ENCODE measurements at places on chromosomes 11 and 22. TPM values are rescaled to one million over a fixed set of nuclear protein-coding genes. Genes with fewer than 3 reads are reported as not detected.
A peak's percentile ranks its signal among the peaks of the same experiment; 100 is the strongest.

DNA sequence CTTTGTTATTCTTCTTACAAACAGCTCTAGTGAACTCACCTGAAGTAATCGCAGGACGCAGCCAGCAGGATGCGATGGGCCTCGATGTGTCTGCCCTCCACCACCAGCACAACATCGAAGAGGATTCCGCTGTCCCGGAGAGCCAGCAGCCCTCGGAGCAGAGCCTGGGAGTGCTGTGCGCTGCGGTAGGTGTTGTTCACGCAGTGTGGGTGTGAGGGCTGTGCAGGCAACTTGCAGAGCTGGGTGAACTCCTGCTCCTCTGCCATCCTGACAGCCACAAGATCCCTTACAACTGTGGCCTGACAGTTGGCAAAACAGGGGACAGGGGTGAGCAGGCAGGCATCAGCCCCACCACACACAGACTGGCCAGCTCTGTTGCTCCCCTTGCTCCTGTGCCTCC lies 6.6 kb downstream of the KLHL22 start:
- H3K27ac ChIP-seq = no peak overlapping the region
- no peaks in the 10 kb centered on the region for H3K27me3 ChIP-seq
- H3K4me3 ChIP-seq = no peak overlapping the region
- H3K36me3 ChIP-seq = no peaks in the 10 kb centered on the region
- H3K4me1 ChIP-seq = peaks cover under 1% of the 10 kb centered on the region
- no peak for DNase-seq

DNA sequence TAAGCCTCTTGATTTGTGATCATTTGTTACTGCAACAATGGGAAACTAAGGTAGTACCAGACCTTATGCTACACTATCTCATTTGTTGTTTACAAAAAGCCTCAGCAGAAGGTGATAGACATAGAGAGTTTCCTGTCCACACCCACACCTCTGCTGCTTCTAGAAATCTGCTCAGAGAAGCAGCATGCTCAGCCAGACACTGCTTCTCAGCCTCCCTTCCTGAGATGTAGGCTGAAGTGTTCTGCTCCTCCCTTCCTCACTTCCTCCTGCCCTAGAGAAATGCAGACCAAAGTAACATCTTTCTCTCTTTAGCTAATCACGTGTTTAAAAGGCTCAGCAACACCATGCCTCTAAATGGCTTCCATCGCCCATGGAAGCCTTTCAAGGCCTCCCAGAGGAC lies 88.4 kb downstream of the SLC1A2 start:
- DNase-seq = no peak
- no peak overlapping the region for H3K4me3 ChIP-seq
- no peaks in the 10 kb centered on the region for H3K36me3 ChIP-seq
- no peaks in the 10 kb centered on the region for H3K27me3 ChIP-seq
- no peak overlapping the region for H3K27ac ChIP-seq
- no peaks in the 10 kb centered on the region for H3K4me1 ChIP-seq

The PAX6 gene
- total RNA-seq = 0.61 TPM

- no peaks in the 10 kb centered on the region for H3K36me3 ChIP-seq
- DNase-seq = no peak
- H3K4me1 ChIP-seq = peaks cover 62% of the 10 kb centered on the region
- H3K27me3 ChIP-seq = no peaks in the 10 kb centered on the region
Measured at GRCh38 chr11:21567645-21568290, 625.1 kb upstream of the ANO5 start.

GRCh38 chr22:44446483-44446882 lies 51.5 kb downstream of the RTL6 start:
- no peaks in the 10 kb centered on the region for H3K36me3 ChIP-seq
- H3K4me3 ChIP-seq = no peak overlapping the region

DNA sequence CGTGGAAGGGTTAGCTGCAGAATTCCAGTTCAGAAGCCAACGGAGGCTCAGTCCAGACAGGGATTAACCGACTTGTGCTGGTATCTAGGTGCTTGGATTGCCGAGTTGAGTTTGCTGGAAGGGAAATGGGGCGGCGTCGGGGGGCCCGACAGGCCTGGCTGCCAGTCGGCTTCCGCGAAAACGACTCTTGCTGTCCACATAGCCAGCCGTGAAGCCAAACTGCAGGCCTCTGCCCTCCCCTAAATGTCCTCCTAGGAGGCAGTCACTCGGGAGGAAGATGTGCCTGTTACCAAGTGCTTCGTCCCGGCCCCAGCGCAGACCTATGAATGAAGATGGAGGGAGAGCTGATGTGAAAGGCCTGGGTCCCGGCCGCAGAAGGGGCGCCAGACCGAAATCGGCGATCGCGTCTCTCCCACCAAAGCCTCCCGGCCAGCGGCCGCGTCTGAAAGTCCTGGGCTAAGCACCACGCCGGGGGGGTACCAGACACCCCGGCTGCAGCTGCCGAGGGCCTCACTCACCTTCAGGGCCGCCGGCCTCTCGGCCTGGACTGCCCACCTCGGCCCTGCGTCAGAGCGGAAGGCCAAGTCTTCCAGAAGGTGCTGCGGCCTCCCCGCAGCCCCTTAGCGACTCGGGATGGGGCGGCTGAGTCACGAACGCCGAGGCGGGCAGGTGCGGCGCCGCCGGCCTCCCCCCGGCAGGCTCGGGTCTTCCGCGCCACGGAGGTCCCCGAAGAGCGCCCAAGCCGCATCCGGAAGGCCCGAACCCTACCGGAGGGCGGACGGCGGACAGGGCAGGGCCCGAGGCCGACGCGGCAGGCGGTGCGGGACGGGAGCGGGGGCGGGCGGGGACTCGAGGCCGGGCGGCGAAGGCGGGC lies 7.5 kb downstream of the DPAGT1 start:
- H3K4me1 ChIP-seq = peaks cover 52% of the 10 kb centered on the region
- H3K27ac ChIP-seq = peak overlapping the region; percentile 86
- peak overlapping the region; percentile 86 for H3K4me3 ChIP-seq
- peak; percentile 67 for DNase-seq
- peaks cover 15% of the 10 kb centered on the region for H3K36me3 ChIP-seq

GRCh38 chr11:121063728-121064127 lies 37.3 kb upstream of the TECTA start:
- no peak overlapping the region for H3K4me3 ChIP-seq
- no peaks in the 10 kb centered on the region for H3K36me3 ChIP-seq
- H3K27ac ChIP-seq = no peak overlapping the region
- H3K27me3 ChIP-seq = no peaks in the 10 kb centered on the region

The TNNT3 gene
- not detected for total RNA-seq

- H3K27ac ChIP-seq = no peak overlapping the region
- H3K4me3 ChIP-seq = no peak overlapping the region
- DNase-seq = no peak
- no peaks in the 10 kb centered on the region for H3K36me3 ChIP-seq
- H3K27me3 ChIP-seq = no peaks in the 10 kb centered on the region
Measured at GRCh38 chr11:19735157-19735908, 22.7 kb downstream of the NAV2 start.

DNA sequence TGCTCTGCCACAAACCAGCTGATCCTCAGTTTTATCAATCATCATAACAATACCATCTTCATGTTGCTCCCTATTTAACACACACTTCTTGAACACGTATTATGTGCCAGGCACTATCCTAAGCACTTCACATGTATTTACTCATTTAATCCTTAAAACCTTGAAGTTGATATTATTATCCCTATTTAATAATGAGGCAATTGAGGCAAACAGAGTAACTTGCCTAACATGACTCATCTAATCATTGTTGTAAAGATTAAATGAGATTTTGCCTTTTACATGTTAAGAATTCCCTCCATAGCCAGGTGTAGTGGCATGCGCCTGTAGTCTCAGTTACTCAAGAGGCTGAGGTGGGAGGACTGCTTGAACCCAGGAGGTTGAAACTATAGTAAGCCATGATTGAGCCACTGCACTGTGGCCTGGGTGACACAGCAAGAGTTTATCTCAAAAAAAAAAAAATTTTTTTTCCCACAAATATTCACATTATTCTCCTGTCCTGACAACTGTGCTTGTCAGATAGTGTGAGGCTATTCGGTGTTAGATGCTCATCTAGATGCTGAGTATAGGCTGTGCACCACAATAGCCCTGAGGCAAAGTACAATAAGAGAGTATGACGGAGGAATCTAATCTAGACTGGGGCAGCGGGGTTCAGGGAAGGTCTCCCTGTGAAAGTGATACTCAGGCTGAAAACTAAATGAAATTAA lies 13.4 kb downstream of the CKAP5 start:
- no peak overlapping the region for H3K27ac ChIP-seq
- H3K36me3 ChIP-seq = 0 out of 2 replicates have a peak, but pooled peaks cover 3% of the 10 kb centered on the region
- no peaks in the 10 kb centered on the region for H3K27me3 ChIP-seq
- DNase-seq = no peak
- H3K4me1 ChIP-seq = peaks cover 14% of the 10 kb centered on the region

DNA sequence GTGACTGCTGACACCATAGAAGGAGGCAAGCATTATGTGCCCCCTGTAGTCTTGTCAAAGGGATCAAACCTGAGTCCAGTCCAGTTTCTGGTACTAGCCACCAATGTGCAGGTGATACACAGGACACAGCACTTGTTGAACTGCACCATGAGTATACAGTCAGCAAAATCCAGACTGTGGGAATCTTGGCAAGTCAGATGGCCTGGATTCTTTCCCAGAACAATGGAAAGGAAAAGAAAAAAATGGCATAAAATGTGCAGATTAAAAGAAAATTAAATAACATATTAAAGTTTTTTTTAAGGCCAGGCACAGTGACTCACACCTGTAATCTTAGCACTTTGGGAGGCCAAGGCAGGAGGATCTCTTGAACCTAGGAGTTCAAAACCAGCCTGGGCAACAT lies 16.8 kb downstream of the CRY2 start:
- H3K27ac ChIP-seq = no peak overlapping the region
- no peak for DNase-seq
- H3K36me3 ChIP-seq = no peaks in the 10 kb centered on the region

- DNase-seq = no peak
- H3K36me3 ChIP-seq = no peaks in the 10 kb centered on the region
- H3K27me3 ChIP-seq = no peaks in the 10 kb centered on the region
- H3K4me3 ChIP-seq = no peak overlapping the region
Measured at GRCh38 chr11:109320595-109320994, 101.4 kb upstream of the C11orf87 start.

DNA sequence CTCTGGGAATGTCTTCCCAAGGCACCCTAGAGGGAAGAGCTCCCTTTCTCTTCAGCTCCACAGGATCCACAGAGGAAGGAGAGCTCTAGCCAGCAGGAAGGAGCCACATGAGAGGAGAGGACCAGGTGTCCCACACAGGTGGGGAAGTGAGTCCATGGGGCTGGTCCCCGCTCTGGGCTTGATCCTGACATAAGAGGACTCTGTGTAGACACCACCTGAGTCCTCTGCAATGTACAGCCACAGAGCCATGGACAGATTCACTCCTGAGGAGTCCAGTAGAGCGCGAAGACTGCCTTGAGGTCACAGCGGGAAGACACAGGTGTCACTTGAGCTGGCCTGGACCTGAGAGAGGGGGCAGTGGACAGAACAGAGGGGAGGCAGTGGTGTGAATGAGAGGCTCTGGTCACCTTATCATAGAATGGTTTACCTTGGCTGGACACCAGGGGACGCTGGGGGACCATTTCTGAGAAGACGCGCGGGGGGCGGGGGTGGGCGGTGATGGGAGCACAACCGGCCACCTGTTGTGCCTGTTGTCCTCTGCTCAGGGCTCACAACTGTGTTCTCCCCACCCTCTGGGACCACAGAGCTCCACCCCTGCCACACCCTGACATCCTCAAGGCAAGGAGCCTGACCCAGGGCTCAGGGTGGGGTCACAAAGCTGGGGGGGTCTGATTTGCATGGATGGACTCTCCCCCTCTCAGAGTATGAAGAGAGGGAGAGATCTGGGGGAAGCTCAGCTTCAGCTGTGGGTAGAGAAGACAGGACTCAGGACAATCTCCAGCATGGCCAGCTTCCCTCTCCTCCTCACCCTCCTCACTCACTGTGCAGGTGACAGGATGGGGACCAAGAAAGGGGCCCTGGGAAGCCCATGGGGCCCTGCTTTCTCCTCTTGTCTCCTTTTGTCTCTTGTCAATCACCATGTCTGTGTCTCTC lies 128.2 kb downstream of the ZNF280B start:
- no peak overlapping the region for H3K4me3 ChIP-seq
- peak; percentile 78 for DNase-seq
- no peaks in the 10 kb centered on the region for H3K27me3 ChIP-seq
- peaks cover 31% of the 10 kb centered on the region for H3K4me1 ChIP-seq
- no peak overlapping the region for H3K27ac ChIP-seq

The ANGPTL5 gene
- total RNA-seq = not detected

DNA sequence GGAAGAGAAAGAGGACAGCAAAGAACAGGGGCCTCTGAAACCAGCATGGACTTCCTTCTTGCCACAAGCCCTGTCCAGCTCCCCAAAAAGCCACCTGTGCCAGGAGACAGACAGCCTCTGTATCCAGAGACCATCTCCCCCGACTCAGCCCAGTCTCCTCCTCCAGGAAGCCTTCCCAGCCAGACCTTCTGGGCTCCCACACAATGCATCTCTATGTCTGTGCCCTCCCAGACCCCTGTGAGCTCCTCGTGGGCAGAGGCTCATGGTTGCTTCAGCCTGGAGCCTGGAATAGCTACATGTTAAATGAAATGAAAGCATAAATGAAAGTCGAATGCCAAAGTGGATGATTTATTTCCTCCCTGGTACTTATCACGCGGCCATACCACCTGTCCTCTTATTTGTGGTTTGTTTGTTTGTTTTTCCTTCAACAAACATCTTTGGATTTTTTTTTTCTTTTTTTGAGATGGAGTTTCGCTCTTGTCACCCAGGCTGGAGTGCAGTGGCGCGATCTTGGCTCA lies 7.3 kb upstream of the ARAP1 start:
- H3K36me3 ChIP-seq = no peaks in the 10 kb centered on the region
- no peak for DNase-seq
- no peaks in the 10 kb centered on the region for H3K4me1 ChIP-seq

DNA sequence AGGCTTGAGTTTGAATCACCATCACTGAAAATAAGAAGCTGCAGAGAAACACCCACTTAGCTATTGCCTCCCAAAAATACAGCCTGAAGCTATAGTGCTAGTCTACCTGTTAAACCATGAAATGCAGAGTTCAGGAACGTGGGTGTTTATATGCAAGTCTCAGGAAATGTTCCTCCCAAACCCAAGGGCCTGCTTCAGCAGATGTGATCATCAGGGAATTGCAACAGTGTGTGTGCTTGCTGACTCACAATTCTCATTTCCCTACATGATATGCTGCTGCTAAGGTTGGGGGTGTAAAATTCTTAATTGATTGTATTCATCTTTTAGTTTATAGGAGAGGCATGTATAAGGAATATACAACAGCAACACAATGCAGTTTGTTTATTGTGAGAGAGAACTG lies 49.6 kb downstream of the NUP98 start:
- H3K4me3 ChIP-seq = no peak overlapping the region
- no peaks in the 10 kb centered on the region for H3K4me1 ChIP-seq

DNA sequence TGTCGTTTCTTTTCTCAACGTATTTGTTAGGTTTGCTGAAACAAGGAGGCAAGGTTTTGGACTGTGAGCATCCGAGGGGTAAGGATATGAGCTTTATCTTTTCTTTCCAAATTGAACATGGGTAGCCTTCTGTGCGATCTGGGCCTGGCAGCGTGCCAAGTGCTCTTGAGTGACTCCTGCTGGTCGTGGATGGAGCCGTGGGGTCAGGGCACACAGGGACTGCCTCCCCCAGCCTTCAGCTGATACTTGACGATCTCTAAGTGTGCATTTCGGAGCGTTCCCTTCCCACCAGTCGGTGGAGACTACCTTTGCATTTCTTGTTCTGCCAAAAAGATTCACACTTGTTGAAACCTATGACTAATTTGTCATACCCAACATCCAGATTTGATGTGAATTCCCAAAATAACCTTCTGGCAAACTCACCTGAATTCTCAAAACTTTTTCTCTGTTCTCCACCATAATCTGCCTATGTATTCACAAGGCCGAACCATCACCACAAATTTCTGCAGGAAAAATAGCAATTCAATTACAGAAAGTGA lies 40.1 kb upstream of the CLMP start:
- no peaks in the 10 kb centered on the region for H3K27me3 ChIP-seq
- H3K27ac ChIP-seq = no peak overlapping the region
- H3K4me3 ChIP-seq = no peak overlapping the region
- DNase-seq = peak; percentile 74
